ENCODE measurements at places on chromosomes 7 and 10. TPM values are rescaled to one million over a fixed set of nuclear protein-coding genes. Genes with fewer than 3 reads are reported as not detected.

- no peaks in the 10 kb centered on the region for H3K36me3 ChIP-seq
- no peaks in the 10 kb centered on the region for H3K27me3 ChIP-seq
- no peak overlapping the region for H3K27ac ChIP-seq
- H3K4me3 ChIP-seq = no peak overlapping the region
- H3K4me1 ChIP-seq = no peaks in the 10 kb centered on the region
- DNase-seq = no peak
These were observed 243.0 kb upstream of the MGMT start for GRCh38 chr10:129224065-129224464.

- no peak for DNase-seq
- H3K27ac ChIP-seq = no peak overlapping the region
- H3K27me3 ChIP-seq = peaks cover 94% of the 10 kb centered on the region
- no peaks in the 10 kb centered on the region for H3K36me3 ChIP-seq
- H3K4me1 ChIP-seq = no peaks in the 10 kb centered on the region
These were observed 345.5 kb downstream of the DNAJB6 start for GRCh38 chr7:157682064-157682945.

DNA sequence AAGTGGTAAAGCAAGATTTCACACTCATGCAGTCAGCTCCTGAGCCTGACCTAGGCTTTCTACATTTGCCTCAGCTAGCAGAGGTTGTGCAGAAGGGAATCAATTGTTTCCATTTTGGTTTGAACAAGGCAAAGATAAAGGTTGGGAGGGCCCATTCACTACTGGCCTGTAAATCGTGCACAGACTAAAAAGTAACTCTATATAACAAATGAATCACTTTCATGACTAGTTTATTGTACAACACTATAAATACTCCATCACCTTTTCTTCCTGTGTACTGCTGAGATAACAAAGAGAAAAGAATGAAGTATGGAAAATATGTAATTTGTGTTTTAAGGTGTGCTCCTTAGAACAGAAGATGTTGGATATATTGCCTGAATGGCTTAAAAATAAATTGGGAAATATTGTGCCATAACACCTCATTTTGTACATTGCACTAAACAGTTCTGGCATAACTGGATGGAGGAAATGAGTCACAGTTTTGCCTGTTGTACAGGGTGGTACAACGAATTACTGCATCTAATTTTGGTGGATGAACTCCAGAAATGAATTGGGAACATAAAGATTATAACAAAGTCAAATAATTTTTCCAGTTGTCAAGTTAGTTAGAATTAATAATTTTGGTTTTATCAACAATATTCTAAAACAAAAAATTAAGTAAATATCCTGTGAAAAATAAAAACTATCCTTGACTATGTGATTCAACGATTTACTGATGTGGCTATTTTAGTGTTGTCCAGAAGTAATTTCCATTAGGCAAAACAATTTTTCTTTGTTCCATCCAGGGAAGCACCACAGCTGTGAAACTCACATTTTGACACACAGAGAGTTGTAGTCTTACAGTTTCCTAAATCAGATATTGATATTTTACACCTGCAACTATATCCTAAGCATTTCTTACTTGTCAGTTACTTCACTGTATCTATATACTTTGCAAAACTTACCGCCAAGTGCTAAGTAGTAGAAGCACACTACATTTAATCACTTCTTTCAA is 18.0 kb downstream of the SEMA3C start:
- H3K36me3 ChIP-seq = no peaks in the 10 kb centered on the region
- no peak for DNase-seq
- peaks cover 33% of the 10 kb centered on the region for H3K4me1 ChIP-seq
- H3K27ac ChIP-seq = peak overlapping the region; percentile 62
- no peaks in the 10 kb centered on the region for H3K27me3 ChIP-seq

- no peaks in the 10 kb centered on the region for H3K36me3 ChIP-seq
- no peaks in the 10 kb centered on the region for H3K27me3 ChIP-seq
- peaks cover 37% of the 10 kb centered on the region for H3K4me1 ChIP-seq
These were observed 260.3 kb downstream of the AHR start for GRCh38 chr7:17558558-17559332.

DNA sequence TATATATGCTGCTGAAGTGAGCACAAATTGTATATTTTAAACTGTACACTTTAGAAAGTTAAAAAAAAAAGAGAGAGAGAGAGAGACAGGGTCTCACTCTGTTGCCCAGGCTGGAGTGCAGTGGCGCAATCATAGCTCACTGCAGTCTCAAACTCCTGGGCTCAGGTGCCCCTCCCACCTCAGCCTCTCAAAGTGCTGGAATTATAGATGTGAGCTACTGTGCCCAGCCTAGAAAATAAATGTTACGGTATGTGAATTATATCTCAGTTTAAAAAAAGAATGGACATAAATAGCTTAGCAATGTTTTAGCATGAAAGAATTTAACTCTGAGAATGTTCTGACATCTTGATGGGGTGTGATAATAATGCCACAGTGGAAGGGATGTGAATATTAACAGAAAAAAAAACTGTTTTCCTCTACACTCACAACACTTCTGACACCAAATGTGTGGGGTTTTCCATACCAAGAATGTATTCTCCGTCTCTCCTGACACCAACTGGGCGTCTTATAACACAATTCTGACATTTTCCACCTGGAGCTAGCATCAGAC is 162.1 kb downstream of the PLCE1 start:
- H3K4me3 ChIP-seq = no peak overlapping the region
- DNase-seq = no peak
- H3K4me1 ChIP-seq = no peaks in the 10 kb centered on the region
- no peaks in the 10 kb centered on the region for H3K27me3 ChIP-seq
- no peaks in the 10 kb centered on the region for H3K36me3 ChIP-seq
- no peak overlapping the region for H3K27ac ChIP-seq

DNA sequence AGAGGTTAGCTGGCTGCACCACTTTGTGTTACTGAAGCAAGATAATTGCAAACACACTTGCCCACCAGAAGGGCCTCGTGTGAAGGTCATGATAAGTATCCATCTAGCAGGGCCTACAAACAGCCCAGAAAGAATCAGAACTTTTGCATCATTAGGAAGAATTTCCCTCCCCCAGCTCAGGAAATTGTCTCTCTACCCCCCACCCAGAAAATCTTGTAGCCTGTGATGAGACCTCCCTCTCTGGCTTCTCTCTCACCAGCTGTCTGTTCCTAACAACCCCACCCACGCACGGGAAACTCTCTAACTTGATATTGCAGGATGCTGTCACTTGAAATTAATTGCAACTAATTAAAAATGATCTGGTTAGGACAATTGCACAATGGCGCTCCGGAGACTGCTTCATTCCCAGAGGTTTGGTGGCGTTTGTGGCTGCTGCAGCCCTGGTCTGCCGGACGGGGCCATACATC is 34.5 kb downstream of the ZNF503 start:
- H3K4me1 ChIP-seq = no peaks in the 10 kb centered on the region
- no peak overlapping the region for H3K27ac ChIP-seq
- no peaks in the 10 kb centered on the region for H3K36me3 ChIP-seq
- no peak overlapping the region for H3K4me3 ChIP-seq
- peaks cover 3% of the 10 kb centered on the region for H3K27me3 ChIP-seq

DNA sequence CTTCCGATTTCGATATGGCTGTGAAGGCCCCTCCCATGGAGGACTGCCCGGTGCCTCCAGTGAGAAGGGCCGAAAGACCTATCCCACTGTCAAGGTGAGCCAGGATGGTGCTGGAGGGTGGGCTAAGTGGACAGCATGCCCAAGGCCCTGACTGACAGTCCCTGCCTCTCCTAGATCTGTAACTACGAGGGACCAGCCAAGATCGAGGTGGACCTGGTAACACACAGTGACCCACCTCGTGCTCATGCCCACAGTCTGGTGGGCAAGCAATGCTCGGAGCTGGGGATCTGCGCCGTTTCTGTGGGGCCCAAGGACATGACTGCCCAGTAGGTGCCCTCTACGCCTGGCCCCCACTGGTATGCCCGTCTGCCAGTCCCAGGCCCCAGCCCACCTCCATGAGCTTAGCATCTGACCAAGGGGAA is 1.2 kb downstream of the NFKB2 start:
- no peak for DNase-seq
- peak overlapping the region; percentile 94 for H3K27ac ChIP-seq
- H3K27me3 ChIP-seq = no peaks in the 10 kb centered on the region
- no peaks in the 10 kb centered on the region for H3K36me3 ChIP-seq

The SPDYE8 gene
- total RNA-seq = not detected

All from transverse colon (tissue), 4 donors.